ENCODE measurements at places on chromosomes 2 and 18. TPM values are rescaled to one million over a fixed set of nuclear protein-coding genes. Genes with fewer than 3 reads are reported as not detected.

B3GNT7 gene
- polyA plus RNA-seq, result 4.1 TPM

SULT1C2 gene
- not detected for polyA plus RNA-seq

MARCO gene
- polyA plus RNA-seq, result 0.04 TPM

SLC4A5 gene
- 3.3 TPM for polyA plus RNA-seq

- no peak overlapping the region for H3K27ac ChIP-seq
- no peaks in the 10 kb centered on the region for H3K36me3 ChIP-seq
- H3K4me3 ChIP-seq, result peak overlapping the region; percentile 13
- no peaks in the 10 kb centered on the region for H3K27me3 ChIP-seq
Measured at GRCh38 chr2:196413821-196414274, 225.7 kb upstream of the CCDC150 start.

GRCh38 chr2:203811491-203812221 lies 55.9 kb upstream of the CTLA4 start:
- peaks cover 33% of the 10 kb centered on the region for H3K27me3 ChIP-seq
- no peak overlapping the region for H3K27ac ChIP-seq
- no peaks in the 10 kb centered on the region for H3K4me1 ChIP-seq

All from B cell (primary cell).